ENCODE measurements at places on chromosomes 1 and 21.

DNA sequence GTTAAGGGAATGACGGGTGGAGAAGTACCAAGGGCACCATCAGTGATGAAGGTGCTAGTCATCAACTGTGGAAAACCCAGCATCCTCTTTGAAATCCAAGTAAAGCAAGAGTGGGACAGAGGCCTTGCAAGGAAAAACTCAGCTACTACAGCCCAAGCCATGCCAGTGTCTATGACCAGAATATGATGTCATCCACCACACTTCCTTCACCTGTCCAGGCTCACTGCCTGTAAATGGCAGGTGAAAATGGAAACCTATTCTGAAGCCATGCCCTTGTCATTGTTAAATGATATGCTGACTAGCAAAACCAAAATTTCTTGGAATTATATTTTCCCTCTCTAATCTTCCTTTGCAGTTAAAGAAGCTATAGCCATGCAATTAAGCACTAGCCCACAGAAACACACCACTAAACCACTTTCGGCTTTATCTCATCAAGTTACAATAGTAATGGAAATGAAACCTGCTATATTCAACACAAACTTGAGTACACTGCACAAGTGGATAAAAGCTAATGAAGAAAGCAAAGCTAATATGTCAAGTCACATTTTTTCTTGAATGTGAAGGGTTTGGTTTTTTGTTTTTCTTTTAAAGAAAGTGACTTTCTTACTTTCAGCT, 96.3 kb upstream of the RALGPS2 start:
- no peak for DNase-seq

DNA sequence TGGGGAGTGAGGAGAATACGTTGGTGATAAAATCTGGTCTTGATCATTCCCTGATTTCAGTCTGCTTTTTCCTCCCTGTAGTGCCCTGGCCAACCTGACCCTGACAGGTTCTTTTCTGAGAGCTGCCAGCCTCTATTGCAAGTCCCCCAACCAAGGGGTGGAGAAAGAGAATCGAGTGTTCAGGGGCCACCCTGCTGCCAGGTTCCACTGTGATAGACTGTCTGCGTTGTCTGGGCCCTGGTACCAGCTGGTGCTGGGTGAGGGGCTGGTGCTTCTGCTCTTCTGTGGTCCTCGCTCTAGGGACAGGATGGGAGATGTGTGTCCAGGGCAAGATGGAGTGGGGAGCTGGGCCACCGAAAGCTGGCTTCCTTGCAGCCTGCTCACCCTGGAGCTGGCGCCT, 214.6 kb downstream of the CAMTA1 start:
- no peak for DNase-seq

- DNase-seq = no peak
Measured at GRCh38 chr21:42305707-42306147, 9.5 kb downstream of the TFF3 start.

DNA sequence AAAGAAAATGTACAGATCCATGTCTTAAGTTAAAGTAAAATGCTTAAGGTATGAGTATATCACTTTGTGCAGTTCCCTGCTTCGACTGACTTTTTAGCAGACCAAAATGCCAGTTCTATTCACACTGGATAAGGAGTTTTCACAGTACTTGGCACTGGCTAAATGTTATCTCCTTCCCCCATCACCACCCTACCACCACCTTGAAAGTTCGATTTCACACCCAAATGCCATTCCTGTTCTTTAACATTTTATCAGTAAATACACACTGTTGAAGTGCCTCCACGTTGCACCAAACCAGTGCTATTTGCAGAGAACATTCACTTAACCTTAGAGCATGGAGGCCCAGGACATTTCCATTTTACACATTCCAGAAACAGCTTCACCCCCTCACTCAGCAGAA, 100.0 kb downstream of the URB2 start:
- DNase-seq = no peak

GRCh38 chr1:181646710-181647109, 163.4 kb downstream of the CACNA1E start:
- DNase-seq = no peak

DNA sequence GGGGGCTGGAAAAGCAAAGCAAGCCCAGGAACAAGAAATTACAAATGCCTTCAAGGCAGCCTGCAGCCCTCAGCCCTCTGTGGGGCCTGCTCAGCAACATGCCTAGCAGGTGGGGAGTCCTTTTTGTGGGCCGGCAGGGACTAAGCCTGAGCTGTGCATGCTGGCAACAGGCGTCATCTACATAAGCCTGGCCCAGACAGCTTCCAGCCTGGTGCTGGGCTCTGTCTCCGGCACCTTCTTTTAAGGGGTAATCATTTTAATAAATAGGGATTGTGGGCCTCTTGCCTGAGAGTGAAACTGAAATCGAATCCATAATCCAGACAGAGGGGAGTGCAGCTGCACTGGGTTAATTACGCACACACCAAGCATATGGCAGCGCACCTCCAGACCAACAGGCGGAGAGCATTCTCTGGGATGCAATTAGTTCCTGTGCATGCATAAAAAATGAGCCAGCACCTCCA, 96.6 kb downstream of the DDX20 start:
- no peak for DNase-seq

DNA sequence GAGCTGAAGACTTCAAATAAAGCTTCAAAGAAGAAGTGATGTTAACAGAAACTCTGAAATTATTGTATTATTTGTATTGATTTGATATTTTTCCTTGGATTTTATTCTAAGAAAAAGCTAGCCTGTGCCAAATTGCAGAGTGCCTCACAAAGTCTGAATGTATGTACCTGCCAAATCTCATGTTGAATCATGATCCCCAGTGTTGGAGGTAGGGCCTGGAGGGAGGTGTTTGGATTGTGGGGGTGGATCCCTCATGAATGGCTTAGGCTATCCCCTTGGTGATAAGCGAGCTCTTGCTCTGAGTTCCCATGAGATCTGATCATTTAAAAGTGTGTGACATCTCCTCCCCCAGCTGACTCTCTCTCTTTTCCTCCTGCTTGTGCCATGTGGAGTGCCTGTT, 43.6 kb downstream of the ACKR1 start:
- no peak for DNase-seq

GRCh38 chr1:5913876-5914275, 78.3 kb downstream of the NPHP4 start:
- no peak for DNase-seq

DNA sequence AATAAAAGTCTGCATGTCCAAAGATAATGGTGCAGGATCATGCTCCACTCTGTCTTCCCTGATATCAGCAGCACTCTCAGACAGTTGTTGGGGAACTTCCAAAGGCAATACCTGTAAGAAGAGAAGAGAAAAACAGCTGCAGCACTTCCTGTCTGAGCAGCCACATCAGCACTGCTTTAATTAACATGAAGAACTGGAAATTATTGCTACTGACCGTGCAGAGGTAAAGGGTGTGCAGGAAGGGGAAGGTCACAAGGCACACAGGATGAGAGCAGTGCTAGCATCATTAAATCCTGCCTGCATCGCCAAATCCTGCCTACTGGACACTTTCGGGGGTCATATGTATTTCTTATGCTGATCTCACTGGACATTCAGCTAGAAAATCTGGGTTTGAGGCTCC, 379.0 kb downstream of the LMX1A start:
- no peak for DNase-seq

- DNase-seq = no peak
Measured at GRCh38 chr1:204879351-204879750, 8.7 kb downstream of the NFASC start.

DNA sequence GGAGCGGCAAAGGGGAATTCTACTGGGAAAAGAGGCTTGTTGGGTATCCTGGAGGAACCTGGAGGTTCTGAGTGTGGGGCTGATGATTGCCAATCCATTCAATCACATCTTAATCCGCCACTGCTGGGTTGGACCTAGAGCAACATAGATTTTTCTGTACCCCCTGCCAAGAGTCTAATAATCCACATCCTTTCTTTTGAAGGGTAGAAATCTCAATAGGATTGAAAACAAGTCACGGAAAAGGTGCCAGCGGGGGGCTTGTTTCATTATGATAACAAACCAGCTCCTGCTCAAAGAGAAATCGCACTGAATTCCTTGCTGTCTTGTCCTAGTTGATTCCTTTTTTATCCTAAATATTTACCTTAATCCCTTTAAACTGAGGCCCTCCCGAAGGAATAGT, 528.5 kb downstream of the ADGRL2 start:
- DNase-seq = no peak

DNA sequence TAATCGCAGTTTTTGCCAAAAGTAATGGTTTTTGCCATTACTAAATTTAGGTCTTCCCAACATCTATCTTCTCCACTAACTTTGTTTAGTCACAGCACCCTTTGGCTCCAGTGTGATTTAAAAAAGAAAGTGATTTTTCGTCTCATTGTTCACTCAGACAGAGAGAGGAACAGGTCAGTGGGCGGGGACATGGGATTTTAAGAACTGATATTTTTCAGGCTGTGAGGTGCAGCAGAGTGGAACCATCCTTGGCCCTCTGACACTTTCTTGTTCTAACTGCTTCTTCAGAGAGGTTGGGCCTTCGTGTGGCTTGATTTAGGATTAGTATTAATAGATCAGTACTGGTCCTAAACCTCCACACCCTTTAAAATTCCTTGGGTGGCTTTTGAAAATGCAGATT, 38.8 kb downstream of the CASQ2 start:
- no peak for DNase-seq

DNA sequence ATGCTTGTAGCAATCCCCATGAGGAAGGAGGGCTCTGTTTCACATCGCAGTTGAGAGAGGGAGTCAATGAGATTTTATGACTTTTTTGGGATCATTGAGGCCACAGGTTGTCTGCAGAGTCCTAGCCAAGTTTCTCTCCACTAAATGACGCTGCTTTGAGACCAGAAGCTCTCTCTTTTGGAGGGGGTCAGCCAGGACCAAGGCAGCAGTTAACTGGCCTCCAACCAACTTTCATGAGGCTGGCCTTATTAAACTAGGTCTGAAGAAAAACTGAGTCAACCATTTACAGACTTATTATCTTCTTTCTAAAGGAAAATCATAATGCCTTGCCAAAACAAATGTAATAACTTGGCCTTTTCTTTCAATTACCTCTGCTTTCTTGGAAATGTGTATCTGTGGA, 8.6 kb downstream of the WLS start:
- DNase-seq = no peak

- DNase-seq = no peak
Measured at GRCh38 chr1:233211595-233211994, 83.9 kb downstream of the PCNX2 start.

DNA sequence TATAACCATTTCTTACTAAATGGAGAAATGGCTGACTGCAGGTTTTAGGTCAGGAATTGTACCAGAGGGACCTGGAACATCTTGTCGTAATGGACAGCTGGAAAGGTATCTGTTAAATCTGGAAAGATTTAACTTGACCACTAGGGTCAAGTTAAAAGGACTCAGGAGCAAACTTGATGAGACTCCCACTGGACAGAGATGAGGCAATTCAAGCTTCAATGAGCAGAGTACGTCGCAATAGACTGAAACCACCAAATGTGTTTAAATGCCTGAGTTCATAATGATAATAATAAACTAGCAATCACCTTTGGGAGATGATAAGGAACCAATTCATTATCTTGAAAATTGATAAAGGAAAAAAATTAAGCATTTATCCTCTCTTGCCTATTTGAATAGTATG, 8.7 kb downstream of the IFNLR1 start:
- no peak for DNase-seq

DNA sequence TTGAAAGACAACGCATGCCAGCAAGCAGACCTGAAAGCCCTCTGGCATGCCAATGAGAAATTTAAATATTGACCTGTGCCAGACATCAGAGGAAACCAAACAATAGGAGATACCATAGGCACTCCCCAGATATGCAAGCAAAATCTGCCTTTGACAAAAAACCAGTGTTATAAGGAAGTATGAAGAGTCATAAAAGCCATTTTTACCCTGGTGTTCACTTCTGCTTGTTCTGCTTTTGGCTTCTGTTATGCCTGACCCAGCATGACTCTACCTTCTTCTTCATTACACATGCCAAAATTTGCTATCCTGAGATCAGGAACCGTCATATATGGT, 26.4 kb downstream of the NPHS2 start:
- DNase-seq = no peak

GRCh38 chr1:101820071-101820470, 176.7 kb downstream of the OLFM3 start:
- DNase-seq = no peak

DNA sequence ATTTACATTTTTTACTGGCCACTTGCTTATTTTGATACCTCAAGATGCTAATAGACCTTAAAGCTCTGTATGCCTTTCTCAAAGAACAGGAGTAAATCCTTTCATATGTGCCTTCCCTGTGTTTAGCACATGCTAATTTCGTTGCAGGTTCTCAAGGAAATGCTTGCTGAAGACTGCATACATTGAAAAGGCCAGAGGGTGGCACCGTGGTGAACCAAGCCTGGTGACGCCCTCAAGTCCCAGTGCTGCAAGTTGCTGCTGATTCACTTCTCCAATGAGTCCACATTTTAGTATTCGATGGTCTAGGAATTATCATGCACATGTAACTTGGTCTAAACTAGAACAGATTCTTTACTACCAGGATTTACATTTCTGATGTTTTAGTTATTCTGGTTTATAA, 94.1 kb downstream of the CLDN17 start:
- no peak for DNase-seq

DNA sequence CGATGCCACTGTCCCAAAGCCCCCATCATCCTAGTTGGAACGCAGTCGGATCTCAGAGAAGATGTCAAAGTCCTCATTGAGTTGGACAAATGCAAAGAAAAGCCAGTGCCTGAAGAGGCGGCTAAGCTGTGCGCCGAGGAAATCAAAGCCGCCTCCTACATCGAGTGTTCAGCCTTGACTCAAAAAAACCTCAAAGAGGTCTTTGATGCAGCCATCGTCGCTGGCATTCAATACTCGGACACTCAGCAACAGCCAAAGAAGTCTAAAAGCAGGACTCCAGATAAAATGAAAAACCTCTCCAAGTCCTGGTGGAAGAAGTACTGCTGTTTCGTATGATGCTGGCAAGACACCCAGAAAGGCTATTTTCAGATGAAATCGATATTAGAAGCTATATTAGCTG, 8.1 kb downstream of the RHOU start:
- no peak for DNase-seq

GRCh38 chr1:109109906-109110305, 4.0 kb upstream of the ELAPOR1 start:
- DNase-seq = no peak

- no peak for DNase-seq
Measured at GRCh38 chr21:25572861-25573310, 34.4 kb downstream of the MRPL39 start.

DNA sequence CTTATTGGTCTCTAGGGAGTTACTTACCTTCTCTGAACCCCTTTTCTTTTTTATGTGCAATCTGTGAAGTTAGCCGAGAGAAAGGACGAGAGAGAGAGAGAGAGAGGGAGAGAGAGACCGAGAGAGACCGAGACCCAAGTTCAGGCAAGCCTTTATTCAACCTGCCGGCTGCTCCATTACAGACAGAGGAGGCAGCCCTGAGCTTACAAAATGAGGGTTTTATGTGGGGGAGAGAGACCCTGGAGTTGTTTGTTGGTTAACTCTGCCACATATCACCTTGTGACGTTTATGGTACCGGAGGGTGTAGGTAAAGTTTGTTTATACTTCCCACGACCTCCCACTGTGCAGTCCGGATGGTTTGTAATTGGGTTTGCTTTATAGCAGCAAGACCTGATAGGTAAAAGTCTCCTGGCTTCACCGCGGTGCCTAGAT, 1.5 kb upstream of the MCOLN3 start:
- DNase-seq = no peak

- DNase-seq = no peak
Measured at GRCh38 chr1:184640505-184640904, 114.2 kb downstream of the EDEM3 start.

Data from activated CD8-positive, alpha-beta memory T cell treated with anti-CD3 and anti-CD28 coated beads for 4 hours (primary cell).